Ovary (tissue), 10 donors: ENCODE measurements at places on chromosomes 7 and 10. TPM values are rescaled to one million over a fixed set of nuclear protein-coding genes. Genes with fewer than 3 reads are reported as not detected.

- peak; percentile 74 for DNase-seq
Observed at GRCh38 chr7:131502810-131503508, 53.5 kb downstream of the PODXL start.

The HYAL4 gene
- total RNA-seq: not detected

- DNase-seq: no peak
Observed at GRCh38 chr10:369684-370448, 234.6 kb downstream of the ZMYND11 start.

DNA sequence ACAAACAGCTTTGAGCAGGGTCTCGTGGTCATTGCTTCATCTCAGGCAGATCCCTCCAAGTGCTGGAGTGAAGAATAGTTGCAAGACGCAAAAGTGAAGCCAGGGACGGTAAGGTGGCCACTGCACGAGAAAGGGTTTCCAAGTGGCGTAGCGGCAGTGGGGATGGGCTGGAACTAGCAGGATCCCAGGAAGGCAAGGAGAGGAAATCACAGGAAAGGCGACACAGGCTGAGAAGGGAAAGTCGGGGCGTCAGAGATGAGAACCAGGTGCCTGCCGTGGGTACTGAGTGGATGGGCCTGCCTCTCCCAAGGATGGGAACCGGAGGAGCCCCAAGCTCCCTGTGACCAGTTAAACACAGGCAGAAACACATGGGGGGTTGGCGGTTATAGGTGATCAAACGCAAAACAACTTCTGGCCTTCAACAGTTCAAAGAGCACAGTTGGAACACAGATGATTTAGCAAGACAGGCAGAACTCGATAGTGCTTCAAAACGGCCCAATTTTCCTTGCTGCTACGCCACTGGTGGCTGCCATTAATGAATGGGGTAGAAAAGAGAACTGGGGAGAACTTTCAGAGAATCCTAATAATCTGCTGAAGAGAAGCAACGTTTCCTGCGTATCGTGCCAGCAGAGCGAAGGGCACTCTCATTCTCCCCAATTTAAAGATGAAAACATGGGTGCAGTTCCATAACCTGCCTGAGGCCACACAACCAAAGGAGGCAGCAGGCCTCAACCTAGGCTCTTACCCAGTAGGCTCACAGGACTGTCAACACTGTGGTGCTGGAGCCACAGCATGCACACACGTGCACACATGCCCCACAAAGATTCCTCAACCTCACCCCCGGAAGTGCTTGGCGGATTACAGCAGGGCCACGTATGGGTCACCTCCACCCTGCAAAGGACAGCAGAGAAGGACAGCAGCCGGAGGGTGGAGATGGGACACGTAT lies 61.9 kb downstream of the MAD1L1 start:
- DNase-seq: no peak

GRCh38 chr10:131131726-131132591 lies 179.6 kb downstream of the TCERG1L start:
- peak; percentile 64 for DNase-seq

The EBF3 gene
- 0.36 TPM for total RNA-seq

The HOXA1 gene
- 1.1 TPM for total RNA-seq
